Muscle of leg (tissue), 16 donors: ENCODE measurements at places on chromosomes 16 and 17. TPM values are rescaled to one million over a fixed set of nuclear protein-coding genes. Genes with fewer than 3 reads are reported as not detected.

Gene RNF43
- 0.04 TPM for total RNA-seq

Gene MNT
- total RNA-seq: 8.0 TPM

GRCh38 chr17:34680151-34680550 is 100.8 kb downstream of the TMEM132E start:
- no peak for DNase-seq

DNA sequence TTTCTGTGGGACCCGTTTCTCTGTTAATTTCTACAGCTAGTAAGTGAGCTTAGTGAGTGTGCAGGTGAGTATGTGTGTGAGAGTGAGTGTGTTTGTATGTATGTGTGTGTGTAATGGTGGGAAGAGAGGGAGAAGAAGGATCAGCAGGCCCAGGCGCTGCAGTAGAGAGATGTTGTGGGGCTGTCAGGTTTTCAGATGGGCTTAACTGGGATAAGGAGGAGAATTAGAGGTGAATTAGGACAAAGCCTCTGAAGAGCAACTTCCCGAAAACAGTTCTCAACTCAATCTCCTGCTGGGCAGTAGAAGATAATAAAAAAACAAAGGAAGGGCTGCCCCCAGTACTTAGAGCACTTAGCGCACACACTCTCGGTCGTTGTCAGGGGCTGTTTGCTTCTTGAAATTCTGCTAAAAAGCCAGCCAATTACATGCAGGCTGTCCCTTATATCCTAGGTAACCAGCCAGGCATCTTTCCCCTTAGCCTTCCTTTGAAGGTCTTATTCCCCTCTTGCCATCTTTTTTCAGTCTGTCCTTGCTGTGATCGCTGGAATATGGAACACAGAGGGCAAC is 63.4 kb downstream of the CLEC16A start:
- no peak for DNase-seq

DNA sequence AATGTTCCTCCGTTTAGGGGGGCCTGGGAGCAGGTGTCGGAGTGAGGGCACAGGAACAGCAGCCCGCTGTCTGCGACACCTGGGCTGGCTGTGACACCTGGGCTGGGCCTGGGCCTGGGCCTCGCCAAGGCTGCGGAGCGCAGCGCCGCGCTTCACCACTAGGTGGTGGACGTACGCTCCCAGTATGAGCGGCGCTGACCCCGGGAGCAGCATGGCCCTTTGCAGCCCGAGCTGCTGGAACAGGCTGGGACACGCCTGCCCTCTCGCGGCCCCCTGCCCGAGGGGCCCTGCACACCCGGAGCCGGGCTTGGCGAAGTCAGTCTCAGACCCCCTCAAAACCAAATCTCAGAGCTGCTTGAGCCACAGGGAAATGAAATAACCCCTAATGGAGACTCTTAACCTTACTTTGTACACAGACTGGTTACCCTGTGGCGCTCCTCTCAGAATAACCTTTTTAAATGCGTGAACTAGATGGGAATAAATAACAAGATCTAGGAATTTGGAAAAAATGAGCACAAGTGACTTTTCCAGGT is 38.6 kb upstream of the FA2H start:
- DNase-seq: peak; percentile 60

- DNase-seq: no peak
Measured at GRCh38 chr16:86376837-86377236, 133.5 kb upstream of the FOXF1 start.

DNA sequence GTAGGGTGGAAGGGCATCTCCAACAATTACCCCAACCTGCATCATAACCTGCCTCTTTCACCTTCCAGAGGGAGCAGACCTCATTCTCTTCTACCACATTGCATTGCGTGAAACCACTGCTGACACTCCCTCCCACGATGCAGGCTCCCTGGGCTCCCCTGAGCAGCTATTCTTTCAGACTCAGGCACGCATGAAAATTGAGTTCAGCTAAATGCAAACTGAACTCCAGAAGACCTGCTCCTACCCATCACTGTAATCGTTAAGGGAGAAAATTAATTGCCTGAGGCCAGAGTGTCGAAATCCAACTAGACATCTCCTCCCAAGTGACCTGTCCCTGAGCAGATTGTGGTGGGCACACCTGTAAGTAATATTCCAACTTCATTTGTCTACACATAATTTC is 186.0 kb downstream of the GRIN2A start:
- no peak for DNase-seq

DNA sequence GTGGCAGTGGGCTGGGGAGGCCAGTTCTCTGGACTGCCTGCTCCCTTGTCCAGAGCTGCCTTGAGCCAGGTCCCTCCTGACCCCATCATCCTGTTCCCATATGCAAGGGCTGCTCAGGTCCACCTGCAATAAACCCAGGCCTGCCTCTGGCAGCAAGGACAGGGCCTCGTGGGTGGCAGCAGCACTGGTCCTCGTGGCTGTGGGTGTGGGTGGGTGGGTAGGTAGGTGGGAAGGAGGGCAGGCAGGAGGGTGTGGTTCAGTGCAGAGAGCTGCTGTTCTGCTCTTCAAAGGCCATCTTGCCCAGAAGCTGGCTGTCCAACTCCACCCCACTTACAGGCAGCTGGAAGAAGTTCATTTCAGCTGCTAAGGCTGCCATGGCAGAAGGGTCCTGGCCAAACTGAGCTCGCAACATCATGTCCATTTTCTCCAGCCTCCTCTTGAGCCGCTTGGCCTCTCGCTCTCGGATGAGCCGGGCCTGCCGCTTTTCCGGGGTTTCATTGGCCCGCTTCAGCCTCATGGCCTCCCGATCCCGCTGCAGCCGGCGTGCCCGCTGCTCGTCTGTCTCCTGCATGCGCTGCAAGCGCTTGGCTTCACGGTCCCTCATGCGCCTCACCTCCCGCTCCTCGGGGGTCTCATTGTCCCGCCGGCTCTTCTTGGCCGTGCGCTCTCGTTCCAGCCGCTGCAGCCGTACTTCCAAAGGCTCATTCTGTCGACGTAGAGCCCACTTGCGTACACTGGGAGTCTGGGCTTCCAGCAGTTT is 14.2 kb downstream of the ATXN1L start:
- DNase-seq: no peak

GRCh38 chr17:11303773-11304394 is 62.9 kb downstream of the SHISA6 start:
- no peak for DNase-seq

Gene OR1A1
- total RNA-seq: not detected

DNA sequence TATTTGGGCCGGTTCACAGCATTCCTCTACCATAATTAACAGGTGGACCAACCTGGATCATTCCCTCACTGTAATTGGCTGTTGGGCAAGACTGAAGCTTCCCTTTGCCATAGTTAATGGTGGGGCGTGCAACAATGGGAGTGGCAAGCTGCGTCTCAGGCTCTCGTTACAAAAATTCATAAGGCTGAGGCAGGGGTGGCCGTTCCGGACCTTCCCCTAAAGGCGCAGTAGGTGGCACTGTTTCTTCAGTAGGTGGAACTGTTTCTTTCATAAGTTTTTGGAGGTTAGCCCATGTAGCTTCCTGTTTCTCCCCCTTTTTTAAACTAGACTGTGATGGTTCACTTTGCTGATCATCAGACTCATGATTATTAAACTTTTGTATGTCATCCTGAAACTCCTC is 17.0 kb upstream of the TMC5 start:
- no peak for DNase-seq

Gene GCGR
- total RNA-seq: not detected

DNA sequence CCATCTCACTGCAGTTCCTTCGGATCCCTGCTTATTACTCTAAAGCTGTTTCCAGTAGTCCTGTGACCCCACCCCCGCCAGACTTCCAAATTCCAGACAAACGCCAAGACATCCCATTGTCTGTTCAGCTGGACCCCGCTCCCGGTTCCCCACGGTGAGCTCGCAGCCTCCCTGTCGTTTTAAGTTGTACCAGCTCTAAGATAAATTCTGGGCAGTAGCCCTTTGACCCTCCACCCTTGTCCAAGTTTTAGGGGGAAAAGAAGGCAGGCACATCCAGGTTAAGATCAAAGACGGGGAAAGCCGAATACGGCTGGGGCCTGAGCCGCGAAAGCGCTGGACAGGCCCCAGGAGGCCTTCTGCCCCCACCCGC is 589 bp downstream of the ARL6IP1 start:
- peak; percentile 43 for DNase-seq

DNA sequence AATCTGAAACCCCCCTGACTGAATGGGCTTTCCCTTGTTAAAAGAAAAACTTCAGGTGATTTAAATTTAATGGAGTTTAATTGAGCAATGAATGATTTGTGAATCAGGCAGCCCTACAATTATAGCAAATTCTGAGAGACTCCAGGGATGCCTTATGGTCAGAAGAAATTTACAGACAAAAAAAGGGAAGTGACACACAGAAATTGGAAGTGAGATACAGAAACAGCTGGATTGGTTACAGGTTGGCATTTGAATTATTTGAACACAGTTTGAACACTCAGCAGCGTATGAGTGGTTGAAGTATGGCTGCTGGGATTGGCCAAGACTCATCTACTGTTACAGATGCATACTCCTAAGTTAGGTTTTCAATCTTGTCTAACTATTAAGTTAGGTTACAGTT is 19.0 kb upstream of the CPHXL start:
- DNase-seq: no peak

Gene ITGAX
- total RNA-seq: 0.35 TPM

GRCh38 chr17:40854175-40854814 is 12.7 kb downstream of the KRT12 start:
- no peak for DNase-seq

- DNase-seq: no peak
Measured at GRCh38 chr17:49629447-49629846, 48.5 kb downstream of the SPOP start.

GRCh38 chr17:50541402-50541715 is 5.6 kb upstream of the SPATA20 start:
- no peak for DNase-seq

GRCh38 chr16:24822542-24822941 is 23.2 kb upstream of the SLC5A11 start:
- no peak for DNase-seq

DNA sequence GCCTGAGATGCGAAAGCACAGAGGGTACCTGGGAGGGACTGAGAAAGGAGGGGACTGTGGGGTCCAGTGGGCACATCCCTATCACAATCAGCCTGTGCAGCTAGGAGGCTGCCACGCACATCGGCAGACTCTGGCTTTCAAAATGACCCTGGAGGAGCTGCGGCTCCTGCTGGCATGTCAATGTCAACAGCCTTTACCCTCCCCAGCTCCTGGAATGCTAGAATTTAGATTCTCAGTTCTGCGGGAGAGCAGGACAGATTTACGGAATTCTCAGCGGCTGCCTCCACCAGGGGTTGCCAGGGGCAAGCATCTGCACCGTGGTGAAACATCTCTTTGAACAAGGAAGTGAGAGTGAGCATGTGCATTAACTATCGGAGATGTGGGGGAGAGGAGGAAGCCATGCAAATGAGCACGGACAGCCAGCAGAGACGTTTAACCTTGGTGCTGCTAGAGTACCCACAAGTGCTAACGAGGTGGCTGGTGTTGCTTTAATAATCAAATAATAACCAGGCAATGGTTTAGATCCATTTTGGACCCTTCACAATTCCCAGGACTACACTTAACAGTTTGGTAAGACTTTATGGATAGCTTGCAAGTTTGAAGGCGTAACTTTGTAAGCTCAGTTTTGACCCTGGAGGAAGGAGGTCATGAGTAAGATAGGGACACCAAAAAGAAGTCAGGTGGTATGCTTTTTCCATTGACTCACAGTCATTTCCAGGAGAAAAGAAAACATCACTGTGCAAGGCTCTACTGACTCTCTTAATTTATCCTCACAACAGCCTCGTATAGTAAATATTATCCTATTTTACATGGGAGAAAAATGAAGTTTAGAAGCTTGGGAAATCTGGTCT is 54.1 kb downstream of the XYLT1 start:
- peak; percentile 60 for DNase-seq
